ENCODE measurements at places on chromosomes 2 and 18.

DNA sequence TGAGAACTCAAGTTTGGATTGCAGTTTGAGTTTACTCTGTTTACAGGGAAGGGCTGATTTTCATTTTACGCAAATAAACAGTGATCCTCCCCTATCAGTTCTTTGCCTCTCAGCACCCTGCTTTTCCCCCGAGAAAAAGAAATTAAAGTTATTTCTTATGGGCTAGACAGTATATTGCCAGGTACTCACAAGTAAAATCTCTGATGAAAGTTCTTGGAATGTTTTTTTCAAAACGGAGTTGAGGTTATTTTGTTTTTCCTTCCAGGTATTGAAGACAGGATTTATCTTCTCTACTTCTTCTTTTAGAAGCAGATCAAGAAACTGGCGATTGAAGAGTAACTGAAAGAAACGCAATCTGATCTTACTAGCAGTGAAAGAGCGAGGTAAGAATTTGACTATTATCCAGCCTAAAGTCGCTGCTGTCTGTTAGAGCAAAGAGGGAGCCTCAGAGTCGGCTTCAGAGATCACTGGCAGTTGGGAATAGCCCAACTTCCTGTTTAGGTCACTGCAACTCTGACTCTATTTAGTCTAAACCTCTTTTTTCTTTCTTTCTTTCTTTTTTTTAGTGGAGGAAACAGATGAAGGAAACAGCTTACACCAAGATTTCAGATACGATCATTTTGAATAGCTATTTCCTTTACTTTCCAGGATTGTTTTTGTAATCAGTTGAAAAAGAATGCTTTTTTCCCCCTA, at the start of gene TFPI:
TSS of gene TFPI (minus strand) at position 425 of the 693 bp plus-strand sequence. CDS start 50,667 bp downstream, outside the sequence.
- no peak for DNase-seq

DNA sequence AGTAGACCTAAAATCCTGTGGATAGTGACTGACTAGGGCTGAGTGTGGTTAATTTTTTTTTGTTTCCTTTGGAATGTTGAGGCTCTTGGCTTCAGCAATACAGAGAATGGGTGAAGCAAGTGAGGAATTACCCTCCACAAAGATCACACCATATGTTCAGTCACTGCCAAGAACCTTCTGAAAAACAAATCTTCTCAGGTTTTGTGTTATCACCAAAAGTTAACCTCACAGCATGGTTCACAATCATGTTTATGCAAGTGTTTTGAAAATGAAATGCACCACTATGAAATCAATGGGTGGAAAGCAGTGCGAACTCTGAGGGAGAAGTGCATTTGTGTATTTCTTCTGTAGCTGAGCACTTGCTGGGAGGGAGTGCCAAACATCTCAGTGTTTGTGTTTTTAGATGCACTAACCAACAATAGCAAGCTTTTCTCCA, 44.4 kb downstream of the SPATS2L start:
- DNase-seq, result no peak

DNA sequence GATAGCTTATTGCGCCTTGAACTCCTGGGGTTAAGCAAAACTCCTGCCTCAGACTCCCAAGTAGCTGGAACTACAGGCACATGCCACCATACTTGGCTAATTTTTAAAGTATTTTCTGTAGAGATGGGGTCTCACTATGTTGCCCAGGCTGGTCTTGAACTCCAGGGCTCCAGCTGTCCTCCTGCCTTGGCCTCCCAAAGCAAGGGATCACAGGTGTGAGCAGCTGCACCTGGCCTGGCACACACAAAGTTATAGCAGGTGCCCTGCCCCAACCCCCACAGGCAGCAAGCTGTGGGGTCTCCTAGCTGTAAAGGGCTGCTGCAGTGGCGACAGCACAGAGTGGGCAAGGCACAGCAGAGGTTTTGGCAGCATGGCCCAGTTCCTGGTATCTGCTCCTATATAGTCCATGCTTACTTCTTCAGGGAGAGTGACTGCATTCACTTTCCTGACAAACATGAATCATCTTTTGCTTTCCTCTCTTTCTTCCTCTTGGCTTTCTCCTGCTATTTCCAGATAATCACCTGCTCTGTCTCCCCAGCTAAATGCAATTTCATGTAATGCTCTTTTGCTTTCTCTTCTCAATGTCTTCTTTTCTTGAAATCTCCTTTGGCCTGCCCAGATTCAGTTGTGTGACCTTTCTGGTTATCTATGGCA, 27.3 kb upstream of the METAP1D start:
- DNase-seq, result no peak

- no peak for DNase-seq
Measured at GRCh38 chr2:9846554-9846953, 3.3 kb downstream of the TAF1B start.

- peak; percentile 71 for DNase-seq
Measured at GRCh38 chr2:213021971-213022899, 129.2 kb downstream of the IKZF2 start.

GRCh38 chr2:173955004-173955403, 10.2 kb downstream of the SP3 start:
- no peak for DNase-seq

DNA sequence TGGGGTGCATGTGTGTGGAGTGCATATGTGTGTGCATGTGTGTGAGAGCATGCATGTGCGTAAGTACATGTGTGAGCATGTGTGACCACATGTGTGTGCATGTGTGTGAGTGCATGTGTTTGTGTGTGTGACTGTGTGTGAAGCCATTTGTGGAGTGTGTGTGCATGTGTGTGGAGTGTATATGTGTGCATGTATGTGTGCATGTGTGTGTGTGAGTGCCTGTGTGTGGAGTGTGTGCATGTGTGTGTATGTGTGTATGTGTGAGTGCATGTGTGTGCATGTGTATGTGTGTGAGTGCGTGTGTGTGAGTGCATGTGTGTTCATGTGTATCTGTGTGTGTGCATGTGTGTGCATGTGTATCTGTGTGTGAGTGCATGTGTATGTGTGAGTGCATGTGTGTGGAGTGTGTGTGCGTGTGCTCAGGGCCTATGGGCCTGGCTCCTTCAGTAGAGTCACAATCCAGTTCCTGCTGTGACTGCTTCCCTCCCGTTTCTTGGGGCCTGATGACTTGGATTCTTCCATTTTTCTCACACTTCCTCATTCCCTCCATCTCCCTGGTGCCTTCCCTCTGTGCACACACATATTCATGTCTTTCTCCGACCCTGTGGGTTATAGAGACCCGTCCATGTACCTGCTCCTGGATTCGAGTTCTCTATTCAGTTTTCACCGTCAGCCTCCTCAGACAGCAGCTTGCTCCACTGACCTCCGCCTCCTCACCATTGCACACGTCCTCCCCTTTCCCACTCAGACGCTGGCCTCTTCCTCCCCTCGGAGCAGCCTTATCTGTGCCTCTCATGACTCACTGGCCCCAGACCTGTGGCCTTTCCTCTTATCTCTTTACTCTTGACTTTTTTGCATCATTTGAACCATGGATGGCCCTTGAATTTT, 25.2 kb downstream of the TOGARAM2 start:
- no peak for DNase-seq

DNA sequence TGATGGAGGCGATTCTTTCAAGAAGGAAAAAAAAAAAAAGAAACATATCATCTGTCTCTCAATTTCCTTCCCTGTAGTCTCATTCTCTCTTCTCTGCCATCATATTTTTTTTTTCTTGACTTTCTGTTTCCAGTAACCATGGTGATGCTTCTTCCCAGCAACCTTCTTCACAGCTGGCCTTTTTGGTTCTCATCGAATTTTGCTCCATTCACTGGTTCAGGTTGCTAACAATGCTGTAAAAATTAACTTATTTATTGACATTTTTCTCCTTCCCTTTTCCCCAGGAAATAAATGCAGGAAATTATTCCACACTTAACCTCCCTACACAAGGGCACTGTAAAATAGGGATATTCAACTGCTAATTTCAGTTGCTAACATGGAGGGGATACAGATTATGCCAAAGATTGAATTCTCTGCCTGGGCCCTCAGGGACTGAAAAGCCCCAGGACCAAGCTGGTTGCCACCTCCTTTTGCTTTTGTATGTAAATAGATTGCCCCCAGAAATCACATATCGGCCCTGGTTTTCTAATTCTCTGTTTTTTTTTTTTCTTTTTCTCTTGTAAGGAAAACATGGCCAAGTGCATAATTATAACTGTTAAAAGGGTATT, 154.7 kb downstream of the MAP2 start:
- no peak for DNase-seq

DNA sequence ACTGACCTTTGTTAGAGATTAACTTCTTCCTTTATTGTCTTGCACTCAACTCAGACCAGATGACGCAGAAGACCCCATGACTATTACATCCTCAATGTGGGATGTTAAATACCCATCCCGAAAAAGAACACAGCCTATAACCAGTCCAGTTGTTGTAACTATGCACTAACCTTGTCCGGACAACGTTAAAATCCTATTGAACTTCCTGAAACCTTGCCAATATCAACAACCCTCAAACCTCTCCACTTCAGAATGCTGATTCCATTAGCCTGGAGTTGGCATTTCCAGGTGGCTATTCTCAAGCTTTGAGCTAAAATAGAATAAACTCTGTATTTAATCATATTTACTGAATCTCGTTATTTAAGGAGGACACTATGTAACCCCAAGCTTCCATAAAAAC, 13.6 kb downstream of the NMS start:
- no peak for DNase-seq

DNA sequence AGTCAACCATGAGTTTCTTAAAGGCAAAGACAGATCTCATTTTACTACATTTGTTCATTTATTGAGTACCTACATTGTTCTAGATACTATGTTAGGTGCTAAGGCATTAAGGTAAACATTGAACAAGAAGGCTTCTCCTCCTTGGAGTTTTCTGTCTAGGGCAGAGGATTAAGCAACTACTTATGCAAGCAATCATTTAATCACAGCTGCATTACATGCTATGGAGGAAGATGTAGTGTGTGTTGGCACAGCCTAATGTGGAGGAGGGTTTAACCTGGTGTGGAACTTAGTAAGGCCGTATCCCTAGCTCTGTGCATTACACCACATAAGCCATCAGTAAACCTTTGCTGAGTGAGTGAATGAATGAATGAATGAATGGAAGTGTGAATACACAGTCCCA, 106.5 kb upstream of the MAP3K20 start:
- DNase-seq, result no peak

GRCh38 chr2:174877751-174878150, 113.5 kb upstream of the CHRNA1 start:
- DNase-seq, result no peak

- DNase-seq, result no peak
Measured at GRCh38 chr2:194062401-194062800, 1594.6 kb upstream of the SLC39A10 start.

DNA sequence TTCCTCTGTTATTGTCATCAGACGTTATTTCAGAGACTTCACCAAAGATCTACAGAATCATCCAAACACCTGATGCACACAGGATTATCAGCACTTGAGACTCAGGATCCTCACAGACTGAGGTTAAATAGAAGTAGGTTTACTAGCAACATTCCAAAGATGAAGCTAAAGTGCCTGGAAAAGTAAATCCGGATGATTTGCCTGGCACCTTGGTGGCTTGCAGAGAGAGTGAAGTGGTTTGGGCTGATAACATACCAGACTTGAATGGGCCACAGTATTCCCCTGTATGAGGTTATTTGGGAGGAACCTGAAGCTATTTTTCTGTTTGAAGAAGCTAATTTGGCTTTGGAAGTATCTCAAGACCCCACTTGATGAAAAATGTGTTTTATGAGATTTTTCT, 51.0 kb downstream of the OXER1 start:
- no peak for DNase-seq

DNA sequence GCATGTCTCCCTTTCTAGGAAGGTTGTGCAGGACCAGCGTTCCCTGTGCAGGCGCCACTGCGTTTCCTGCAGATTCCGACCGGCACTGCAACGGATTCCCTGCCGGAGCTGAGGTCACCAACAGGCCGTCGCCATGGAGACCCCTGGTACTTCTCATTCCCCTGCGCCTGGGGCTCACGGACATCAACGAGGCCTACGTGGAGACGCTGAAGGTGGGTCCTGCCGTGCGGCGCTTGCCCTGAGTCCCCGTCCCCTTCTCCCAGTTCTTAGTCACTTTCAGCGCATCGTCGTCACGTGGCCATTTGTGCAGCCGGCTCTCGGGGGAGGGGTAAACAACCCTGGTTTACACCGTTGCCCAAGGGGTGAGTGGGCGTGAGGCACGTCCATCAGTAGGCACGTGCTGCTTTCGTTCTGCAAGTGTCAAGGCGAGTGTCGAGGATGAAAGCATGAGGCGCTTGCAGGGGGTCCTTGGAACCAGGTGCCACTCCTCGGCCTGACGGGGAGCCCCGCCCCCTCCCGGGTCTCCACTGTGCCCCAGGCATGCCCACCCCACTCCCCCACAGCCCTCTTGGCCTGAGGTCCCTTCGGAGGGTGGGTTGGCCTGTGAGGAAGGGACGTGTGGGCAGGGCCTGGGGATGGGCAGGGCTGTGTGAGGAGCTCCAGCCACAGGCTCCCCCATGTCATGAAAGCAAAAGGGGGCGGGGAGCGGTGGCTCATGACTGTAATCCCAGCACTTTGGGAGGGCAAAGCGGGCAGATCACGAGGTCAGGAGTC, 19.8 kb downstream of the DTYMK start:
- DNase-seq, result no peak

GRCh38 chr2:212173756-212174510, 364.7 kb downstream of the ERBB4 start:
- DNase-seq, result no peak

DNA sequence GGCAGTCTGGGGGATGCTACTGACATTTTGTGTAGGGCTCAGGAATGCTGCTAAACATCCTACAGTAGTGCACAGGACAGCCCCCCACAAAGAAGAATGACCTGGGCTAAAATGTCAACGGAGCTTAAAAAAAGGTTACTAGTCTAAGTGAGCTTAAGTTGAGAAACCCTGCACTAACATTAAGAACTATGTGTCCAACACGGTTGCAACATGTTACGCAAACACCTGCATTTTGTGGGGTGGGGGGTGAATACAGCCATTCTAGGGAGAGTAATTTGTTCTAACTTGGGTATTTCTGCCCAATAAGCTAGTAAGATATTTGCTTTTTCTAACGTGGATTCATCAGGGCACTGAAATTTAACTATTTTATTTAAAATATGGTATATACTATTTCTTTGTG, 57.9 kb downstream of the SLC8A1 start:
- no peak for DNase-seq

GRCh38 chr2:191171708-191172355, 21.0 kb upstream of the STAT4 start:
- DNase-seq, result no peak

GRCh38 chr18:48007955-48008701, 77.7 kb upstream of the SMAD2 start:
- DNase-seq, result peak; percentile 78

DNA sequence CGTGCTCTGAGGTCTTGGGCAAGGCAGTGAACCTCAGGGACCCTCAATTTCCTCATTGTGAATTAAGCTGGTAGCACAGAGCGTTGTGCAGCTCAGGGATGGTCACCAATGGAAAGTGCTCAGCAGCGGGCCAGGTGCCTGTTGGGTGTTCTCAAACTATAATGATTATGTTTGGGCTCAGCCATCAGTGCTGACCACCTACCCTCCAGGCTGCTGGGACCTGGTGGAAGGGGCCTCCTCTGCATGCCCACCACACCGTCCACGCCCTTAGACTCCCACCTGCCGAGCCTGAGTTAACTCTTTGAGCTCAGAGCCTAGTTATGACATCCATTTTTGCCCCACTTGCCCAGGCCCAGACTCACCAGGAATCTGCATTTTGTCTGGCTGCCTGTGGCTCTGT, 35.0 kb downstream of the GLI2 start:
- peak; percentile 49 for DNase-seq

GRCh38 chr2:49369101-49369500, 214.8 kb upstream of the FSHR start:
- no peak for DNase-seq
